T-helper 17 cell (primary cell): ENCODE measurements at places on chromosomes 3 and 15. TPM values are rescaled to one million over a fixed set of nuclear protein-coding genes. Genes with fewer than 3 reads are reported as not detected.

The RAD54L2 gene
- 37.8 TPM for total RNA-seq

The MYZAP gene
- 6.2 TPM for total RNA-seq

The SIN3A gene
- 169 TPM for total RNA-seq

The CLDN16 gene
- not detected for total RNA-seq

The HYAL1 gene
- 0.44 TPM for total RNA-seq

The ERICH6 gene
- total RNA-seq: 1.6 TPM

The TRPC1 gene
- 5.1 TPM for total RNA-seq

The GREM1 gene
- not detected for total RNA-seq

The ARID3B gene
- total RNA-seq: 42.6 TPM

The FAM174B gene
- total RNA-seq: 3.5 TPM

The THRB gene
- not detected for total RNA-seq

The MAP6D1 gene
- 0.26 TPM for total RNA-seq

The RTP3 gene
- not detected for total RNA-seq

The NGLY1 gene
- total RNA-seq: 67.1 TPM

The PP2D1 gene
- not detected for total RNA-seq

The CCNB2 gene
- 0.73 TPM for total RNA-seq

The MBNL1 gene
- 641 TPM for total RNA-seq

The NT5DC2 gene
- 2.5 TPM for total RNA-seq

The LSAMP gene
- not detected for total RNA-seq

The SLITRK3 gene
- not detected for total RNA-seq

The CASR gene
- 0.10 TPM for total RNA-seq

The GADL1 gene
- not detected for total RNA-seq

The NRROS gene
- total RNA-seq: 15.5 TPM

The SOX14 gene
- total RNA-seq: not detected

The SLC12A8 gene
- total RNA-seq: not detected

The C3orf85 gene
- total RNA-seq: not detected

The OR5K2 gene
- total RNA-seq: not detected

The ATP13A5 gene
- total RNA-seq: not detected

The ECE2 gene
- not detected for total RNA-seq

The ADPRH gene
- total RNA-seq: 3.7 TPM

The SKOR1 gene
- total RNA-seq: 2.7 TPM

The SPINK8 gene
- not detected for total RNA-seq

The GHSR gene
- total RNA-seq: not detected

The BBS4 gene
- total RNA-seq: 8.7 TPM
